ENCODE measurements at places on chromosomes 1 and 21.

- DNase-seq, result no peak
Measured at GRCh38 chr1:14970115-14970798, 183.3 kb upstream of the TMEM51 start.

DNA sequence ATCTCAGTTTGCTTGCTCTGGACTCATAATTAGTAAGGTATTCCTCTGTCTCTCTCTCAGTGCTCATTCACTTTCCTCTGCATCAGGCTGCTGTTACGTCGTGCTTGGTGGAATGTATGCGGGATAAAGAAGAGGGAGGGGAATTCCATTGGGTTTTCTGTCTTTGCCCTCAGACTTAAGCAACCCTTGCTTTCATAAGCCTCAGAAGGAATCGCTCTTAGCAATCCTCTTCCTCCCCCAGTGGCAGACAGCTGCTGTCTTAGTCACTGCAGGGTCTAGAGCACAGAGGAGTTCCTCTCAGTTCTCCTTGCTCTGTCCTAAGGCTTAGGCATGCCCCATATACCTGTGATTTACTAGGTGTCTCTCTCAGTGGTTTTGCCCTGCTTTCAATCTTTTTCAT lies 19.1 kb upstream of the NTMT2 start:
- no peak for DNase-seq

DNA sequence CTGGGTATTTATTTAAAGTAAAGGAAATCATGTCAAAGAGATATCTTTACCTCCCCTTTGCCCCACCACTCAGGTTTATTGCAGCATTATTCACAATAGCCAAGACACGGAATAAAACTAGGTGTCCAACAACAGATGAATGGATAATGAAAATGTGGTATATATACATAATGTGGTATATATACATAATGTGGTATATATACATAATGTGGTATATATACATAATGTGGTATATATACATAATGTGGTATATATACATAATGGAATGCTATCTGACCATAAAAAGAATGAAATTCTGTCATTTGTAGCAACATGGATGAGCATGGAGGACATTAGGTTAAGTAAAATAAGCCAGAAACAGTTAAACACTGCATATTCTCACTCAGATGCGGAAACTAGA lies 262.6 kb upstream of the PLXNA2 start:
- DNase-seq, result no peak

DNA sequence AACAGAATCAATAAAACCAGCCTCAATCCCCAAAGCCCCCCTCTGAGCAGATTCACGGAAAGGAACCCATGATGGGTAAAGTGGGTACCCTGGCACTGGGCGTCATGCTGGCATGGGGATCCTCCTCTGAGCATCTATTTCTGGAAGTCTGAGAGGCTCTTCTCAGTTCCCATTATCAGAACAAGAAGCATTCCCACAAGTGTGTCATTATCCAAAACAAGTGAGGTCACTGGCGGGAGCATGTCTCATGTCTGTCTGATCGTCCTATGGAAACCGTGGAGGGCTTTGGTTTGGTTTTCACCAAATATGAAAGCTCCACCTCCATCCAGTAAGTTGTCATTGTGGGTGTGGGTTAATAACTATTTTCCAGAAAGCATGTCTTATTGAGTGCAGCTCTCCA lies 70.7 kb downstream of the PGM1 start:
- no peak for DNase-seq

- DNase-seq, result no peak
Measured at GRCh38 chr1:93437976-93438605, 9.8 kb upstream of the FNBP1L start.

DNA sequence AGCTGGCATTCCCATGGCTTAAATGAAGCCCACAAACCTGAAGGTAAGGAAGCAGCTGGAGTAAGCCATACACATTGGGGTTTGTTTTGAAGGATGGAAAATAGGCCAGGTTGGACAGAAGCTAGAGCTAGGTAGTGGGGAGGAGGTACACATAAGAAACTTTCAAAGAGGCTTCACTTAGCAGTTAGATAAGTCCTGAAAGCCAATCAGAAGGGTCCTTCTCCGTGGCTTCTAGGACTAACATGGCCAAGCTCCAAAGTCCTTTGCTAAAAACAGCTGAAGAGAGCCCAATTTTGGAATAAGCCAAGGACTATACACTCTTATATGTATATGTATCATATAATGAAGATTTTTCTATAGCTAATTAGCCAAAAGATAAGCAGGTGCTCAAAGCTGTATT lies 1.8 kb downstream of the EYA3 start:
- DNase-seq, result no peak

- DNase-seq, result no peak
Measured at GRCh38 chr1:55418208-55419000, 203.2 kb upstream of the USP24 start.

- DNase-seq, result no peak
Measured at GRCh38 chr1:58837886-58838285, 54.0 kb upstream of the JUN start.

GRCh38 chr1:95286479-95286878 lies 52.5 kb downstream of the RWDD3 start:
- no peak for DNase-seq

GRCh38 chr1:184101141-184101540 lies 49.6 kb downstream of the TSEN15 start:
- DNase-seq, result no peak

GRCh38 chr1:183634429-183635065 lies 1.0 kb downstream of the ARPC5 start:
- no peak for DNase-seq

- DNase-seq, result no peak
Measured at GRCh38 chr1:182811975-182812722, 22.6 kb downstream of the NPL start.

DNA sequence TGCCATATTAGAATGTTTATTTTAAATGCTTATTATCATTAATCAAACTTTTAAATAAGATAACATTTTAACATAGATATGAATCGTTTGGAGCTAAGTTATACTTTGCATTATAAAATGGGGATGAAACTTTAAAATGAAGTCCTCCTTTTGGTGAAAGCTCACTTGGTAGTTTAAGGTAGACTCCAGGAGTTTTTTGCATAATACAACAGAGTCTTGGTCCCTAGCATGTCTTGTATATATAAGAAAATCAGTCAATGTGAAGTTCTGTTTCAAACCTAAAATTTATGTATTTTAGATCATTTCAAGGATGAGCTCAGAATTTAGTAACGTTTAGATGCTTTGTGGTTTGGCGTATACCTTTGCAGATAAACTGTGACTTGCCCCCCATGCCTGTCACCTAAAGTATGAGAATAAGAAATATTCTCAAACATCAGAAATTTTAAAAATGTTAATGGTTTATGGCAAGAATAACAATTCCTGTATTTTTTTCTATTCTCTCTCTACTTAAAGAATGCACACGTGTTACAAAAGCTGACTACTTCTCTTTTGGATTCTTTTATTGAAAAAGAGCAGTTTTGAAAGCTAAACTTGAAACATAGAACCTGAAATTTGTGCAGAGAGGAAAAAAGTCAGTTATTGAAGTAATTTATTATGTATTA lies 3.8 kb downstream of the NFIA start:
- DNase-seq, result no peak

DNA sequence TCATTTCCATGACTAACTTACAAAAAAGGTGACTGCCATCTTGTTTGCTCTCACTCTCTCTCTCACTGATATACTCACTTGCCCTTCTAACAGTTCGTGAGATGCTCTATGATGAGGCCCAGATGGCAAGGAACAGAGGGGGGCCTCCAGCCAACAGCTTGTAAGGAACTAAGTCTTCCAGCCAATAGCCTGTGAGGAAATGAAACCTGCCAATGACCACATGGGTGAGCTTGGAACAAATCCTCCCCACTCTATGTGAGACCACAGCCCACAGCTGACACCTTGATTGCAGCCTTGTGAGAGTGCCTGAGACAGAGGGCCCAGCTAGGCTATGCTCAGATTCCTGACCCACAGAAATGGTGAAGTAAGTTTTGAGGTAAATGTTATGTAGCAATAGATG lies 153.7 kb downstream of the HHIPL2 start:
- DNase-seq, result no peak

GRCh38 chr1:25122747-25123146 lies 109.6 kb downstream of the SYF2 start:
- no peak for DNase-seq

GRCh38 chr1:165403835-165404482 lies 41.0 kb downstream of the RXRG start:
- no peak for DNase-seq

GRCh38 chr1:29120947-29121485 lies 2.7 kb downstream of the TMEM200B start:
- peak; percentile 36 for DNase-seq

DNA sequence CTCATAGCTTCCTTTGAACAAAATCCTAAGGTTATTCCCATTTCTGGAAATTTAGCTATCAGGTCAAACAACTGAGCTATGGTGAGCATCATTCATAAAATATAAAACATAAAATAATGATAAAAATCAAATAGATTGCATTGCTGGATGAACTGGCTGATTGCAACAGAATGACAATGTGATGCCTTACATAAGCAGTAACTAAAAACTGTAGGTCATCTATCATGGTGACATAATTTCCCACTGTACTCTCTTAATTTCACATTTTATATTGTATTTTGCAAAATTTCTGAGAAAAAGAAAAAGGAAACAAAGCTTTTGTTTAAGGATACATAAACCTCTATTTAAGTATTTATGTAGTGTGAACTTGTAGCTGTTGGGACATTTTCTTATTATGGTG lies 4.6 kb downstream of the PTGER3 start:
- DNase-seq, result no peak

DNA sequence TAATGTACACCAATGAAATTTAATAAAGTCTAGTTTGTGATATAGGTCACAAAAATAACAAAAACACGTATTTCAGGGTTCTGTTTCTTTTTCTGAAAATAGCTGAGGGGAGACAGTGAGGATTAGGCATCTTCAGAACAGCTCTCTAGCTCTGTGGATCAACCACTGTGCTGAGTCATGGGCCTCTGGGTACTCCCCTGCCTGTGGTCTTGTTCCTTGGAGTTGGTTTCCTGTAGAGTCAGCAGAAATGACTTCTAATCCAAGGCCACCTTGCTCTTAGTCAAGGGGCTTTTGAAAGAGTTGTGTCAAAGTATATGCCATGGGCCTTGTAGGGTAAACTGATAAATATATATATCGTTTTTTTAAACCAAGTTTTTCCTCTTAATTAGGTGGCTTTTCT lies 141.8 kb upstream of the ZRANB2 start:
- no peak for DNase-seq

GRCh38 chr1:17192394-17193221 lies 12.3 kb upstream of the PADI1 start:
- no peak for DNase-seq
